Foreskin fibroblast (primary cell): ENCODE measurements at places on chromosomes 1 and 21.
A peak's percentile ranks its signal among the peaks of the same experiment; 100 is the strongest.

DNA sequence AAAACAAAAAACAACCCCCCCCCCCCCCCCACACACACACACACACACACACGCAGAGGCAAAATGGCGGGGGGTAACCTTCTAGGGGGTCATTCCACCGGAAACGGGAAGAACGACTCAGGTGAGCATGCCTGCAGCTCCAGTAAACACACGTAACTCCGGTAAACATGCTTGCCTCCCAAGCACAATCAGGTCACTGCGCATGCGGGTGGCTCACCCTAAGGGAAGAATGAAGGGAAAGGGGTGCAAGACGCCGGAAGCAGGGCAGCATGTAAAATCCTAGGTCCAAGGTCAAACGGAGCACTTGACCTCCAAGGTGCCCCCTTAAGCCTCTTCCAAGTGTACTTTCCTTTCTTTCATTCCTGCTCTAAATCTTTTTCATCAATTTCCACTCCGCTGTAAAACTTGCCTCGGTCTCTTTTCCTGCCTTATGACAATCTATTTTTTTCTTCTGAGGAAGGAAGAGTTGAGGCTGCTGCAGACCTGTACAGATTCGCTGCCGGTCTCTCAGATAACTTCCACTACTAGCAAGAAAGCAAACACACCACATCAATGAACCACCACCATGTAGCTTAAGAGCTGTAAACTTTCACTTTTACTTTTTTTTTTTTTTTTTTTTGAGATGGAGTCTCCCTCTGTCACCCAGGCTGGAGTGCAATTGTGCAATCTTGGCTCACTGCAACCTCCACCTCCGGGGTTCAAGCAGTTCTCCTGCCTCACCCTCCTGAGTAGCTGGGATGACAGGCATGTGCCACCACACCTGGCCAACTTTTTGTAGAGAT is 21.0 kb upstream of the CBR3 start:
- no peak for DNase-seq

GRCh38 chr1:228013131-228013934 is 6.5 kb downstream of the WNT3A start:
- DNase-seq: no peak

- no peak for DNase-seq
Measured at GRCh38 chr1:244647819-244648218, 5.1 kb upstream of the DESI2 start.

GRCh38 chr1:95209291-95209690 is 24.7 kb upstream of the RWDD3 start:
- DNase-seq: no peak

GRCh38 chr1:41476807-41477361 is 7.6 kb downstream of the EDN2 start:
- no peak for DNase-seq

- no peak for DNase-seq
Measured at GRCh38 chr1:236421850-236422516, 27.9 kb downstream of the EDARADD start.

GRCh38 chr1:184485751-184486723 is 99.2 kb downstream of the C1orf21 start:
- no peak for DNase-seq

- peak; percentile 63 for DNase-seq
Measured at GRCh38 chr1:159879977-159880376, 17.5 kb upstream of the VSIG8 start.

- DNase-seq: no peak
Measured at GRCh38 chr21:42021371-42022090, 11.4 kb upstream of the ZBTB21 start.

GRCh38 chr21:46219591-46220239 is 8.9 kb downstream of the LSS start:
- no peak for DNase-seq

DNA sequence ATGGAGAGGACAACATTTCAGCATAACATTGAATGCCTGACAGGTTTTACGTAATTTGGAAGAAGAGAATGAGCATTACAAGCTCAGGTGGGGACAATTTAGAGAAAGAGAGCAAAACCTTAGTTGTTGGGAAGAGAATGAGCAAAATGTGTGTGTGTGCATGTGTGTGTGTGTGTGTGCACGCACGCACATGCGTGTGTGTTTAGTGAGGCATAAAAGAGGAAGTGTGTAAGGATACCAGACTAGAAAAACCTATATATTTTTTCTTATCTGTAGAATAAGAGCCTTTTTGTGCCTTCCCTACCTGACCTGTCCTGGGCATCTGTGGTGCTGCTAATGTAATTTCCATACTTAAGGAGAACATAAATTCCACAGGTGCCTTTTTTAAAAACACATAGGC is 99.0 kb upstream of the PLXNA2 start:
- DNase-seq: no peak

GRCh38 chr1:224851848-224852261 is 77.6 kb upstream of the DNAH14 start:
- no peak for DNase-seq

GRCh38 chr1:219239518-219239917 is 65.8 kb downstream of the LYPLAL1 start:
- DNase-seq: no peak

- no peak for DNase-seq
Measured at GRCh38 chr1:206792939-206793607, 20.8 kb upstream of the IL10 start.

GRCh38 chr1:157142765-157143423 is 4.7 kb upstream of the ETV3 start:
- DNase-seq: no peak

GRCh38 chr1:116853680-116854402 is 55.9 kb upstream of the PTGFRN start:
- peak; percentile 86 for DNase-seq

DNA sequence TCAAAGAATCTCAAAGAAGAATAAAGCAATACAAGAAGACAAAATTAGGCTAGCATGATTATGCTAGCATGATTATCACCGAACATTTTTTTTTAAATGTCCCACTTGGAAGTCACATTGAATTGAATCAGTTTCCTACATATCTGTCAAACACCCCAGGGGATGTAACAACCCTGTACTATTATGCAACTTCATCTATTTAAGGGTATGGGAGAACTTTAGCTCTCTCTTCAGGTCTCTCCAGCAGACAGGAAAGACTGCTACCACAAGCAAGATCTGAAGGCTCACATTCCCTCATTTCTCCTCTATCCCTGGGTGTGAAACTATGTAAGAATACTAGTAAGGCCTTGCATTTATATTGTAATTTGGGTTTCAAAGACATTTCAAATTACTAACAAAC is 52.8 kb downstream of the EDEM3 start:
- DNase-seq: no peak

GRCh38 chr1:234887016-234887900 is 241.4 kb downstream of the TOMM20 start:
- DNase-seq: no peak

- DNase-seq: peak; percentile 58
Measured at GRCh38 chr1:94863297-94863911, 43.2 kb downstream of the SLC44A3 start.

GRCh38 chr1:43789604-43790550 is 82.5 kb downstream of the ST3GAL3 start:
- DNase-seq: no peak

DNA sequence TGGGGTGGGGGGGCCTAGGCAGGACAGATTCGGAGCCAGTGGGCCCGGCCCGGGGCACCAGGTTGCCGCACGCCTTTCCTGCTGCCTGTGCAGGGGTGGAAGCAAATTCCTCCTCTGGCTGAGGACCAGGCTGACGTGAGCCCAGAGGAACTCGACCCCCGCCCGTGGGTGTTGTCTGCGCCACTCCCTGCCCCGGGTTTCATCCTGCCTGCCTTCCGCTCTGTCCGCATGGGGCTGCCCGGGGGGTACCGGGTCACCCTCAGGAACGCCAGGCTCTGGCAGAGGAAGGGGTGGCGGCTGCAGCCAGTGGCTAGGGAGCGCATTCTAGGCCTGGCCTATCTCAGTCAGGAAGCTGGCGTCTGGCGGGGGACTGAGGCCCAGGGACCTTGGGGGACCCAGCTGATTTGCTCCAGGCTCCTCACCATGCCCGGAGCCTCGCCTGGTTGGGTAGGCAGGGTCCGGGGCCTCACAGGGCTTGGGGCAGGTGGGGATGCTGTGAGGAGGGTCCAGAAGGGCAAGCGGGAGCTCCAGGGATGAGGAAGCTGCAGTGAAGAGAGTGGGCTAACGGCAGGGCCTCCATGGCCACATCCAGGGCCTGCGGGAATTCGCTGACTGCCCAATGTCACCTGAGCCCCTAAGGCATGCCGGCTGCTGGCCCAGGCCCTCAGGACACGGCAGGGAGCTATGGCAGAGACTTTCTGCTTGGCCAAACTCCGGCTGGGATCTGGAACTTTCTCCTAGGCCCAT is 2.4 kb upstream of the IBA57 start:
- peak; percentile 56 for DNase-seq

- no peak for DNase-seq
Measured at GRCh38 chr1:47482786-47483185, 44.9 kb downstream of the FOXD2 start.

GRCh38 chr1:167158813-167159275 is 61.8 kb upstream of the POU2F1 start:
- no peak for DNase-seq

- DNase-seq: peak; percentile 78
Measured at GRCh38 chr1:28437264-28437923, 67.9 kb downstream of the PHACTR4 start.

GRCh38 chr1:204741440-204741839 is 55.9 kb upstream of the LRRN2 start:
- DNase-seq: no peak

DNA sequence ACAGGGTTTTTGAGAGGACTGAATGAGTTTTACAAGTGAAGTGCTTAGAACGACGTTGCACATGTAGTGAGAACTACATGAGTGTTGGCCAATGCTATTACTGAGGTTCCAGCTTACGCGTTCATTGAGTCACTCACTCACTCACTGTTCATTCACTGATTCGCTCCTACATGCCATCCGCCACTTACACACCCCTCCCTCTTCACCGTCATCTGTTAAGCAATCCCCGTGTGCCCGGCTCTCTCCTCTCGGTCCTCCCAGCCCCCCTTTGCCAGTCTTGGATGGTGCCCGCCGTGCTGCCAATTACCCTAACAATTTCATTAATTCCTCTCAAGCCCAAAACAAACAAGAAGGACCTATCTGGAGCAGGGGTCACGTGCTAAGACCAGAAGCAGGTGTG is 27.3 kb upstream of the EPHA2 start:
- DNase-seq: peak; percentile 60

GRCh38 chr1:5955479-5955977 is 36.7 kb downstream of the NPHP4 start:
- DNase-seq: no peak

- no peak for DNase-seq
Measured at GRCh38 chr1:215306426-215306825, 223.9 kb downstream of the KCNK2 start.

DNA sequence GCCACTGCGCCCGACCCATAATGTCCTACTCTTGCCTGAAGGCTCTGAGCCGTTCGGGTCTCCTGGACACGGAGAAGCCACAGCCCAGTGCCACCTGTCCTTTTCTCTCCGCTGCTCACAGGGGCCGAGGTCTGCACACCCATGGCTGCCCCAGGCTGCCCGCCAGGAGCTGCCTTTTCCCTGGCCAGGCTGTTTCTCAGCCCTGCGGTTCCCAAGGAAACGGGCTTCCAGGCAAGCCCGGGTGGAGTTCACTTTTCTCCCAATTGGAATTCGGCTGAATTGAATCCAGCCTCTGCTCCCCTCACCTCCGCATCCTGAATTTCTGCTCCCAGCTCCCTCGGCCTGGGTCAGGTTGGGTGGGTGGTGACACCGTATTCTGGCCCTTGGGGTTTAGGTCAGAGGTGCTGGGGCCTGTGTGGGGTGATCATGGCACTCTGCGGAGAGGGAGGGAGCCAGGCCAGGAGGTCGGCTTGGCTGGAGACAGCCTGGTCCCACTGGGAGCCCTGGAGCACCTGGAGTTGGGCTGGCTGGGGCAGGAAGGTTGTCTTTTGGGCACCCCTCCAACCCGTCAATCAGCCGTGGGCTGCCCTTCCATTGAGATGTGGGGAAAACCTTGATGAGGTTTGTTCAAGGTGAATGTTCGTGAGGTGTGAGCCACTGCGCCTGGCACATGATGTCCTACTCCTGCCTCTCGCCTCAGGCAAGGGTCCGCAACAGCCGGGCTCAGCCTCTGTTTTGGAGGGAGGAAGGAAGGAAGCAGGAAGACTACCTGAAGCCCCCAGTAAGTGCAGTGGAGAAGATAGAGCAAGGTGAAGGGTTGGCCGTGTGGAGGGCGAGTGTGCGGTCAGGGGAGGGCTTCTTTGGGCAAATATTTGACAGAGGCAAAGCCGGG is 25.1 kb downstream of the RRP1 start:
- no peak for DNase-seq

- no peak for DNase-seq
Measured at GRCh38 chr21:33373451-33373850, 29.8 kb upstream of the IFNGR2 start.

DNA sequence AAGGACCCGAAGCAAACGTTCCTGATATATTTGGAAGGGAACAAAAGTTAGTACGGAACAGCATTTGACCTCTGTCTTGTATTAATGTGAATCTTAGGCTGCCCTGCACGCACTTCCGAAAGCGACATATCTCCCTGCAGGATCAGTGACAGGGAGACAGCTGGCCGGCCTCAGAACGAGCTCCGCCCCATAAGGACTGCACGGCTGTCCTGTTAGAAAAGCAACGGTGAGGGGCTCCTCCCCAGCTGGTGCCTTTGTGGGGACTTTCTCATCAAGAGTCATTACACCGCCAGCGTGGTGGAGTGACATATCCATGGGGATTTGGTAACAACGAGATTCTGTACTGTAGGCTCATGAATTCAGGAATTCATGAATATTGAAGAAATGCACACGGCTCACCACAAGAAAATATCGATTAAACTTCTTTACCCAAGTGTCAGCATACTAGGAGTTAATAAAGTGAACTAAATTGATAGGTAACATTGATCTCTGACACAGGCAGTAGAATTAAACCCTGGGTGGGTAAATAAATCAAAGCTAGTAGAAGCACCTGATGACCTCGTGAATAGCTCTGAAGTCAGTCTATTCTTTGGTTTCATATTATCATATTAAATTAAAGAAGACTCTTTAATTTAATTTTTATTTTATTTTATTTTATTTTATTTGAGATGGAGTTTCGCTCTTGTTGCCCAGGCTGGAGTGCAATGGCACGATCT is 8.1 kb upstream of the GREM2 start:
- DNase-seq: no peak

GRCh38 chr21:15144026-15144425 is 79.2 kb upstream of the NRIP1 start:
- DNase-seq: peak; percentile 1

DNA sequence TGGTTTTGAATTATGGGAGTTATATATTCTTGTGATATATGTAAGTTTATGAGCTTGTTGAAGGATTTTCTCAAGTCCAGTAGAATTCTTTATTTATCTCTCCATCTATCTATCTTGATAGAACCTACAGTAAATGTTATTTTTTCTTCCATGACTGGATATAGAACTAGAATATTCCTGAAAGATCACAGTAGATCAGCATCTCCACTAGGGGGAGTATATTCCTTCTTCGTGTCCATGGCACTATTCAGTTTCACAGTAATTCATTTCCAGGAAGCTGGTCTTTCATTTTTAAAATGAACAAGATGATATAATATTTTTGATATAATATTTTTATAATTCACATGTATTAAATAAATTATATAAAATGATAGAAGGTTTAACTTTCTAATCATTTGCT is 18.8 kb downstream of the TMPRSS15 start:
- DNase-seq: no peak

- no peak for DNase-seq
Measured at GRCh38 chr21:38658511-38658910, 147.2 kb upstream of the ETS2 start.

GRCh38 chr1:161848676-161849075 is 82.6 kb downstream of the ATF6 start:
- peak; percentile 10 for DNase-seq
